ENCODE measurements at places on chromosomes 5 and 9. TPM values are rescaled to one million over a fixed set of nuclear protein-coding genes. Genes with fewer than 3 reads are reported as not detected.
A peak's percentile ranks its signal among the peaks of the same experiment; 100 is the strongest.

GRCh38 chr9:135359764-135360163 is 119.8 kb upstream of the PPP1R26 start:
- no peak for DNase-seq

DNA sequence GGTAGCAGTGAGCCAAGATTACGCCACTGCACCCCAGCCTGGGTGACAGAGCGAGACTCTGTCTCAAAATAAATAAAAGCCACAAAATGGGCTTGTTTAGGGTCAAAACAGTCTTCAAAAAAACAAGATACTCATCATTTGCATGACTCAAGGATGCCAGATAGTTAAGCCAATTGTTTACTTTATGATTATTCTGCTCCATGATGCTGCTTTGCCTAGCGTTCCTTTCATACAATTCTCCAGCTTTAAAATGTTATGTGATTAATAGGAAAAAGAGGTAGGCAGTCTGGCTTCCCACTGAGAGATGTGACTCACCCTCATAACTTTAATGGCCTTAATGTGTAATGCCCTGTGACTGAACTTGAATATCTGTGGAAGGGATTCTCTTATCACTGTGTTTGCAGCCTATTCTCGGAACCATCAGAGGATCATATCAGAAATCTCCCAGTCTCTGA is 364.6 kb upstream of the TRPC7 start:
- peak; percentile 96 for DNase-seq

DNA sequence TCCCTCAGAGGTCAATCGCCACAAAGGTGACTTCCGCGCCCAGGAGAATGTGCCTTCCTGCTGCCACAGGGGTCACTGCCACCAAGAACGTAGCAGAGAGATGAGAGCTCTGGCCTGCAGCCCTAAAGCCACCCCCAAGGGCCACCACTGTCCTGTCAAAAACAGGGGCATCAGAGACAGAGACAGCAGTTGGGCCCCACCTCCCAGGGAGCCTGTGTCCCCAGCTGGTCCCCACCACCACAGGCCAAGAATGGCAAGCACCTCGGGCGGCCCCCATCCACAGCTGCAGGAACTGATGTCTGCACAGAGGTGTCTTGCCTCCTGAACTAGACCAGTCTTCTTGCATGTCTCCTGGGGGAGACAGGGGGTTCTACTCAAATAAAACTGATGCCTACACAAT is 5.8 kb downstream of the SPATA31E1 start:
- DNase-seq, result no peak

DNA sequence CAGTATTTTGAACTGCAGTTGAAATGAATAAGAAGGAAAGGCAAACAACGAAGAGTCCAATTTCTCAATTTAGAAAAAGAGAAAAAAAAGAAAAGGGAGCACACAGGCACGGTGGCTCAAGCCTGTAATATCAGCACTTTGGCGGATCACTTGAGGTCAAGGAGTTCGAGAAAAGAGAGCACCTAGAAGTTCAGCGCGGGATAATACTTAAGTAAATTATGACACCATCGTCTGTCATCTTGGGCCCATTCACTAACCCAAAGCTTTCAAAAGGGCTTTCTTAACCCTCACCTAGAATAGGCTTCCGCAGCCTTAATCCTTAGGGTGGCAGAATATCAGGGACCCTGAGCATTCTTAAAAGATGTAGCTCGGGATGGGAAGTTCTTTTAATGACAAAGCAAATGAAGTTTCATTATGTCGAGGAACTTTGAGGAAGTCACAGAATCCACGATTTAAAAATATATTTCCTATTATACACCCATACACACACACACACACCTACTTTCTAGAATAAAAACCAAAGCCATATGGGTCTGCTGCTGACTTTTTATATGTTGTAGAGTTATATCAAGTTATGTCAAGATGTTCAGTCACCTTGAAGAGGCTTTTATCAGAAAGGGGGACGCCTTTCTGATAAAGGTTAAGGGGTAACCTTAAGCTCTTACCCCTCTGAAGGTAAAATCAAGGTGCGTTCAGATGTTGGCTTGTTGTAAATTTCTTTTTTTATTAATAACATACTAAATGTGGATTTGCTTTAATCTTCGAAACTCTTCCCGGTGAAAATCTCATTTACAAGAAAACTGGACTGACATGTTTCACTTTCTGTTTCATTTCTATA is 602 bp upstream of the CD274 start:
- DNase-seq, result no peak

GRCh38 chr5:149913436-149914419 is 30.9 kb downstream of the PDE6A start:
- DNase-seq, result no peak

DNA sequence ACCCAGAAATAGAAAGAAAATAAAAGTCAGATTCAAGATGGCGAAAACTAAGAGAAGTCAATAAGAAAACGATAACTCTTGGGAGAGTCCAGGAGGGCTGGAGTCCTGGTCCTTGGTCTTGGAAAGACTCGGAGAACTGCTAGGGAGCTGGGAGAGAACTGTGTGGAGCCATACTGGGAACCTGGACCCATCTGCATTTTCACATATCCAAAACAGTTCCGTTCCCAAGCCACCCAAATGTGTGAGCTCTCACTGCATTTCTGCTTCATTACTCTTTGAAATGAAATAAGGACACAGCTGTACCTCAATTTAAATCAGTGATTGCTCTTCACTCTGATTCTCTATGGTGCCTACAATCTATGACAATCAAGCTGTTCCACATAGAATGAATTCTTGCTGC is 68.1 kb upstream of the CER1 start:
- no peak for DNase-seq

GPR150 gene
- not detected for total RNA-seq

GRXCR2 gene
- not detected for total RNA-seq

RMRP gene
- total RNA-seq, result 14,410 TPM

CDC25C gene
- total RNA-seq, result 1.6 TPM

All from astrocyte (in vitro differentiated cells and primary cell).